ENCODE measurements at places on chromosomes 4 and X. TPM values are rescaled to one million over a fixed set of nuclear protein-coding genes. Genes with fewer than 3 reads are reported as not detected.

The GAGE1 gene
- total RNA-seq = not detected

The ODAPH gene
- total RNA-seq = not detected

The MAGEB17 gene
- total RNA-seq = not detected

The NEK1 gene
- total RNA-seq = 13.8 TPM

The CXCL9 gene
- total RNA-seq = not detected
